HFF-Myc (cell line): ENCODE measurements at places on chromosomes 1 and 21.

DNA sequence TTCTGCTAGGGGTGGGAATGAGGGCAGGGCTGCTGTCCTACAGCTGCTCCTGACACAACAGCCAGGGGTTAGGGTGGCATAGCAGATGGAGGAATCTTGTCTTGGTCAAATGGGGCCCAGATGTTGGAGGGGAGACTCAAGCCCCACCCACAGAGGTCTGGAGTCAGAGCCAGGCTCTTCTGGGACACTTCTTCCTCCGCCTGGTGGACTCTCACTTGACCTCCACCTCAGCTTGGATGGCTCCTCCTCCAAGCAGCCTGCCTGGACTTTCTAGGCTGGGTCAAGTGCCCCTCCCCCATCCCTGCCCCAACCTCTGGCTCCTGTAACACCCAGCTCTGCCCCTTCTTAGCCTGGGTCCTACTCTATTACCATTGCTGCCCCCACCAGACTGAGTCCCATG is 35.5 kb downstream of the EPHA2 start:
- DNase-seq: no peak

- DNase-seq: no peak
Observed at GRCh38 chr1:112717263-112717873, 2.2 kb upstream of the PPM1J start.

DNA sequence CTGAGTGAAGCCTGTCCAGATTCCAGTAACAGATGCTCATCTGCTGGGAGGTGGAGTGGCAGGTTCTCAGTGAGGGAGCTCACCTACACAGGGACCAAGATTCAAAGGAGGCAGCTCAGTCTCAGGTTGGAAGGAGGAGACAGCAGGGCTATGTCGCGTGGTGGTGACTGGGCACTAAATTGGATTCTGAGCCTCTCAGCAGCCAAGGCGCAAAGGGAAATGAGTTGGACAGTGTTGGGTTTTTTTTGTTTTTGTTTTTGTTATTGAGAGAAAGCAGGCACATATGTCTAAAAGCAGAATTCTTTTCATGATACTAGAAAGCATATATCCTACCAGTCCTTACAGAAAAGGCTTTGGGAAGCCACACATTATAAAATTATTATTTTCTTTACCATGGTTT is 26.2 kb downstream of the UMODL1 start:
- no peak for DNase-seq

DNA sequence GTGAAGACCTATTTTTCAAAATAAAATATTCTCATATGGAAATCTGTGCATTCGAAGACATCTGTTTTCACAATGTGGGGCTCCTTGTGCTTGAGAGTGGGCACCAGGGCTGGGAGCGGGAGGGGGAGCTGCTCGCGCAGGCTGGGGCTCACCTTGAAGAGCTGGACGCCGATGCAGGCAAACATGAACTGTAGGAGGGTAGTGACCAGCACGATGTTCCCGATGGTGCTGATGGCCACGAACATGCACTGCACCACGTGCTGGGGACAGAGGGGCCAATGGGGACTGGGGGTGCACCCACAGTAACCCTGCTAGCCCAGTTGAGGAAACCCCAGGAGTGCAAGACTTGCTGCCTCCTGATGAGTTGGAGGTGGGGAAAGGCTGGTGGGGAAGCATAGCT is 42.2 kb upstream of the KIF21B start:
- no peak for DNase-seq

DNA sequence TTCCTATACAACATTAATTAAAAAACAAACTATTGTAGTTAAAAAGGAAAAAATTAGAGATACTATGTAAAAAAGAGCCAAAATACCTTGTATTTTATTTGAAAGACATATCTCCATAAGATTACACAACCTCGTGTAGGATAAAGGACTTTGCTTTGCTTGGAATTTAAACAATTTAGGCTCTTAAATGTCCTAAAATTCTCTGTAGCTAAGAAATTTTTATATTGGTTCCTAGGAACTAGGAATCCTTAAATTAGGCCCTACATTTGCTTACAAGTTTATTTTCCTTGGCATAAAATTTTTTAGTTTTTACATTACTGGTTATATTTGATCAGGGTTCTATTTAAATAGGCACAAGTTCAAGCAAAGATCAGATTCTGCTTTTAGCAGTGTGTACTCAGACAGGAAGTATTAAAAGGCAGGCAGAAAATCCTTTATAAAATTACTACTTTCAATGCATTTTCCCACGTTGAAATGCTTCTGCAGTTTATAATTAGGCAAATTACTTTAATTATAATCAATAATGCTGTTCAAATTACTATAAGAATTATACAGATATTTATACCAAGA is 3.4 kb upstream of the ANGPTL3 start:
- no peak for DNase-seq

- no peak for DNase-seq
Observed at GRCh38 chr1:162421258-162422164, 9.6 kb upstream of the SH2D1B start.

- DNase-seq: no peak
Observed at GRCh38 chr1:153353226-153353947, 4.3 kb upstream of the S100A9 start.
